ENCODE measurements at places on chromosomes 7 and 10.

- DNase-seq = no peak
Measured at GRCh38 chr7:38716397-38716796, 85.2 kb upstream of the AMPH start.

DNA sequence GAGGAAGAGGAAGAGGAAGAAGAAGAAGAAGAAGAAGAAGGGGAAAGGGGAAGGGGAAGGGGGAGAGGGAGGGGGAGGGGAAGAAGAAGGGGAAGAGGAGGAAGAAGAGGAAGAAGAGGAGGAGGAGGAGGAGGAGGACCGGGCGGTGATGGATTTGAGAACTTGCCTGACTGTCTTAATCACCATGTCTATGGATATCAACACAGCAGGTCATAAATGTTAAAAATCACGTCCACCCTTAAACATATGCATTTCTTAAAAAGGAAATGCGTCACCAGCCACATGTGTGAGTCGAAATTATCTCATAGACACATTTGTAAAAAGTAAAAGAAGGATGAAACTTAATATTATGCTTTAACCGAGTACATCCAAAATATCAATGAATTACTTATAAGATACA is 42.1 kb upstream of the INSIG1 start:
- DNase-seq = no peak

DNA sequence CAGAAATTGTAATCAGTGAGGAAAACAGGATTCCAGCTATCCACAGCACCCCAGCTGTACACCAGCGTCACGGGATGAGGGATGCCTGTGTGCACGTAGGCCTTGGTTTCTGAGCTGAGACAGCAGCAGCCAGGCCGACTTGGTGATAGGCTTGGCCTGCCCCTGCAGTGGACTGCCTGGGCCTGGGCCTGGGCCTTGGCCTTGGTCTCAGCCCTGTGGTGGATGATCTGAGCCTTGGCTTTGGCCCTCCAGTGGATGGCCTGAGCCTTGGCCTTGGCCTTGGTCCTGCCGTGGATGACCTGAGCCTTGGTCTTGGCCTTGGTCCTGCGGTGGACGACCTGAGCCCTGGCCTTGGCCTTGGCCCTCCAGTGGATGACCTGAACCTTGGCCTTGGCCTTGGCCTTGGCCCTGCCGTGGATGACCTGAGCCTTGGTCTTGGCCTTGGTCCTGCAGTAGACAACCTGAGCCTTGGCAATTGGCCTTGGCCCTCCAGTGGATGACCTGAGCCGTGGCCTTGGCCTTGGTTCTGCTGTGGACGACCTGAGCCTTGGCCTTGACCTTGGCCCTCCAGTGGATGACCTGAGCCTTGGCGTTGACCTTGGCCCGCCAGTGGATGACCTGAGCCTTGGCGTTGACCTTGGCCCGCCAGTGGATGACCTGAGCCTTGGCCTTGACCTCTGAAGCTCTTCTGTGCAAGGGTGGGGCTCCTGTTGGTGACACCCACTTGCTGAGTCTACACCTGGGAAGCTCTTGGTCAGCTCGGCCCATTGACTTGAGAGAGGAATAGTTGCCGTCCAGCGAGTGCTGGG is 93.8 kb downstream of the CUX1 start:
- no peak for DNase-seq

DNA sequence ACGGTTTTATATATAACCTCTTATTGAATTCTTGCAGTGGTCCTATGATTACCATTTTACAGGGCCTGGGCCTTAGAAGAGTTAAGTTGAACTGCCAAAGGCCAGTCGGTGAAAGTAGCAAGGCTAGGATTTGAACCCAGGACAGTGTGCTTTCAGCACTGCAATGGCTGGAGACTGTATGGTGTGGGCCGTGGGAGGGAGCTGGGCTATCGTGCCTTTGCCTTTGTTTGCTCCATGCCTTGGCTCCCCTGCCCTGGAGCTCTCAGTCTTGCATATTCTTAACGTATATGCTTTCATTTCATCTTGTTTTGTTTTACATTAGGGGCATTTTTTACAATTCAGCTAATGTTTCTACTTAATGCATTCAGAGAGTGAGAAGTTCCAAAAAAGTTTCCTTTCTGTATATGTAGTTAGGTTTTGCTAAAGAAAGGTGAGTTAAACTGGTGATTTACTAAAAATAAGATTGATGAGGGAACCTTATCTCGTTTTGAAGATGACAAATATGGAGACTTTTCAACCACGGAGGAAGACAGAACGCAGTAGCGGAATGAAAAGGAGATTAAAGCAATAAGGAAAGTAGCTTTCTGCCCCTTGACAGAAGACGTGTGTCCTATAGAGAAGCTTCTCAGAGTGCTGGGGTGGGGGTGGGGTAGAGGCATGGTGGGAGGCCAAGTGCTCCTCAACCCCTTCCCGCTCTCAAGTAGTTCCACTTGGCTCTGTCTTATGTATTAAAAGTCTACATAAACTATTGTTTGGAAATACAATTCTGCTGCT is 82.5 kb downstream of the RTKN2 start:
- no peak for DNase-seq

DNA sequence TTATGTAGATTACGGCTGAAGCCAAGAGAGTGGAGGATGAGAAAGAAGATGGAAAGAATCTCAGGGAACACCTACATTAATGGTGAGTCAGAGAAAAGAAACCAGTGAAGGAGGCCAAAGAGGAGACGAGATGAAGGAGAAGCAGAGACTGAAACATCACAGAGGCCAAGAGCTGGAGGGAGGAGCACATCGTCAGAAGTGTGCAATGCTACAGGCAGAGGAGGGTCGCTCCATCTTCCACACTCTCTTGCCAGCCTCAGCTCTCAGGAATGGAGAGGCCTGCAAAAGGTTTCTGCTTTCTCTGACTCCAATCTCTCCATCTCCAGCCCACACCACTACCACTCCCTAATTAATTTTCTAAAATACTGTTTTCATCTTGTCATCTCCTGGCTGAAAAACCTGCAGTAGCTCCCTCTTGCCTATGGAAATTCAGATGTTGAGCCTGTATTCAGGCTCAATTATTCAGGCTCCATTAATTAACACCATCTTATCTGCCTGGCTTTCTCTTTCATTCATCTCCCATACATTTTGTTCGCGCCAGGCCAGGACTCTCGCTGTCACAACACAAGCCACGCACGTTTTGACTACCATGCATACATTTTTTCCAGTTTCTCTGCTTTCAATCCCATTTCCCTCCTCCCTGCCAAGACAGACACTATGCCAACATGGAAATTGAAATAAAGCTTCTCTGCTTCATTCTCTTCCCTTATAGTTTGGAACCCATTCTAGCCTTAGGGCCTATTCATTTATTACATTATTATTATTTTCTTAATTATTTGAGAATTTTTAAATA is 165.8 kb downstream of the INHBA start:
- DNase-seq = no peak

DNA sequence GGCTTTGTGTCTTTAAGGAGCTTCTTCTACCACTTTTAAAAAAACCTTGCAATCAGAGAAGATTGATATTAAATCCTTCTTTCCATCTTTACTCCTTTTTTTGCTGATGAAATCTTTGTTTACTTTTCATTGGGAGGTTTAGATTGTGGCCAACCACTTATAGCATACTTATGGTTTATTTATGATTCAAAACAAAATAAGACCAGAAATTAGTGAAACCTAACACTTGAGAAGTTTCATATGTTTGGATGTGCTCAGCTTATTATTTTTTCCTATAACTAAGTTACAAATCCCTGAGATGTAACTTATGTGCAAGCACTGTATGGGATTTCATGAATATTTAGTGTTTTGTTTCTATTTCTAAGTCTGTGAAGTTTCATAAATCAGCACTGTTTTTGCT is 13.5 kb upstream of the PRPS1L1 start:
- no peak for DNase-seq

GRCh38 chr10:19373988-19374387 is 325.4 kb downstream of the MALRD1 start:
- no peak for DNase-seq

DNA sequence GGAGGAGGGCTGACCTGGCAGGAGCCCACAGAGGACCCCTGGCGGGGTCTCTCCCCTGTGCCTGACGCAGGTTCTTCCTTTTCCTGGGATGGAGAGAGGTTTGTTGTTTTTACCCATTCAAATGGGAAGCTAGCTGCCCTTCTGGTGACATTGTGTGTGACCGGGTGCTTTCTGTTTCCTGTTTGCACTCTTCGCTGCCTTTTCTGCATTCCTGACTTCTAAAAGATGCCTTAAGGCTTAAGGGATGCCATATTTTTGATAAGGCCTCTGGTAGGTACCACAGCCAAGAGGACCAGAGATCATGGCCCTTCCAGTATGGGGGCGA is 20.3 kb downstream of the ZNF783 start:
- no peak for DNase-seq

DNA sequence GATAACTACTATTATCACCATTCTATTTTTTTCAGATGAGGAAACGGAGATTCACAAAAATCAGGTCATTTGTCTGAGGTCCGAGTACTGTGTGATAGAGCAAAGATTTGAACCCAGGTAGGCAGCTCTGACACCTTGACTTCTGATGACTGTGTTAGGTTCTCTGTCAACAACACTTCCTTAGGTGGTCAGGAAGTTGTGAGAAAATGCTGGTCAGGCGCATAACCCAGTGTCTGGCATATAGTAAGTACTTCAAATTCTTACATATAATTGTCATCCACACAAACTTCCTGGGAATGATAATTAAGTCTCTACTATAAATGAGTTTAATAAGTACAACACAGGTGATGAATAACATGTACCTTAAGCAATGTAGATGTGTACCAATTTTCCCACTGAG is 381.5 kb downstream of the NEBL start:
- no peak for DNase-seq

- no peak for DNase-seq
Measured at GRCh38 chr7:148286150-148286549, 304.4 kb upstream of the C7orf33 start.

GRCh38 chr10:77641788-77642397 is 4.3 kb upstream of the KCNMA1 start:
- DNase-seq = no peak

- DNase-seq = no peak
Measured at GRCh38 chr7:41207141-41207540, 495.7 kb downstream of the INHBA start.

- no peak for DNase-seq
Measured at GRCh38 chr7:86012971-86013370, 630.7 kb upstream of the GRM3 start.

DNA sequence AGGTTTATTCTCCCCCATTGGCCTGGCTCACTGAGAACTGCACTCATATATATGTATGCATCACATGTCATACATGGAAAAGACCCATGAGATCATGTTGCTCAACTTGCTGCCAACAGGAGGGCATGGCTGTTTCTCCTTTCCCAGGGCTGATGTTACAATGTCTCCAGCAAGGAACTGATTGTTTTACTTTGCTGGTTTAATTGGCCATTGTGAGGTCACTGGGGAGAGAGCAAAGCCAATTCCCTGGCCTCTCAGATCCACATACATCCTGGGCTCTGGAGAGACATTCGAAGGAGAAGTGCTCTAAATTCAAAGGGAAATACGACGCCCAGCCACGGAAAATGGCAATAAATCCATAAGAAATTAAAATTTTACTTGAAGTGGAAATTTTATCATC is 287.8 kb downstream of the WDR11 start:
- DNase-seq = no peak

DNA sequence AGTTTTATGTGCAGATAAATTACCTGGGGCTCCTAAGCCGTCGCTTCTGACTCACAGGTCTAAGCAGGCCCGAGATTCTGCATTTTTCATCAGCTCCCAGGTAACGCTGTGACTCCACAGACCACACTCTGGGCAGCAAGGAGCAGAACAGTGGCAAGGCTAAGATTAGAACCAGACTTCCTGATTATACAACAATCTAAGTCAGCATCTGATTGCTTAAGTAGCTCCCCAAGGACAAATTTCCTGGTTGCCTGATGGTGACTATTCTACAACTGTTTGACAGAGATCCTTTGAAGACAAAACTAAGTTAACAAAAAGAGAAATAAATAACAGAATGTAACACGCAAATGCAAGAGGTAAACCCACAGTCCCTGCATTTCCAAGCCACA is 69.0 kb downstream of the CREB3L2 start:
- DNase-seq = no peak

- DNase-seq = no peak
Measured at GRCh38 chr10:29860166-29860565, 199.2 kb downstream of the JCAD start.

DNA sequence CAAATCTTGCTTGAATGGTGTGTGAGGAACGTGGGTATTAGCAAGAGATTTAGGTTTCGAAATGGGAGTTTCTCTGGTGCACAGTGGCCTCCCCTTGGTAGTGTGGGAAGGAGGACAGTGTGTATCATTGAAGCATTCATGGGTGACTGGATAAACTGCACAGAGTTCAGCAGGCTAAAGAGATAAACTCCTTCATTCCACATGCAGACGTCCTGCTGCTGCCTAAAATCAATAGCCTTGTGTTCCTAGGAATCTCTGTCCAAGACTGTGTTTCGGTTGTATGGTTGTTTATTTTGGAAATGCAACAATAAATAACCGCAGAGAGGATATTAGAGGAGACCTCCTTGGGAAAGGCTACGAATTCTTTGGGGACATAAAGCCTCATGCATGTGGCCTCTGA is 100.9 kb upstream of the FAM171A1 start:
- no peak for DNase-seq

- no peak for DNase-seq
Measured at GRCh38 chr7:2380461-2380860, 22.9 kb upstream of the CHST12 start.

GRCh38 chr7:157412021-157412443 is 75.2 kb downstream of the DNAJB6 start:
- no peak for DNase-seq

DNA sequence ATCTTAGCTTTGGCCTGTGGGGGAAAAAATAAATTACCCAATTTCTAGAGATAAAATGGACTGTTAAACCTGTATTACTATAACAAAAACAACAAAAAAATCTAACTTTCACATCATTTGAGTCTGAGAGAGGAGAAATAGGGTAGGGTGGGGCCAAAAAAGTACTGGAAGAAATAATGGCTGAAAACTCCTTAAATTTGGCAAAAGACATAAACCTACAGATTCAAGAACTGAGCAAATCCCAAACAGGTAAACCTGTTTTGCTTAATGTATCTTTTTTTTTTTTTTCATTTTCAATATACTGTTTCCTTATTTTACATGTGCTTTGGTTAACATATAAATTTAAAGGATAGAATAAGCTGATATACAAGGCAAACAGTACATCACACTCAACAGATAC is 27.1 kb downstream of the SYPL1 start:
- DNase-seq = no peak

DNA sequence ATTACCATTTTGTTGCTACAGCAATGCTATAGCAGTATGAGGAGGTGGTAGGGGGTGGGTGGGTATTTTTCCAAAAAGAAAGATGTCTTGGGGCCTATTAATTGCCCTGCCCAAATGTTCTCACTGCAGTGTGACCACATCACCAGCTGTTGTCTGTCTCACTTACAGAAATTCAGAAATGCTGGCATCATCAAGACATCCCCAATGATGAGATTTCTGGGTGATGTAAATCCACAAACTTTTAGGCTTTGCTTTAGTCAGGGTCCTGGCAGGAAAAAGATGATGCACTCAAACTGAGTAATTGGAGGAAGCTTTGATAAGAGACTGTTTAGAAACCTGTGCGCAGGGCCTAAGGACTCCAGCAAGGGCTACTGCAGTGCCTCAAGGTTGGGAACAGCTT is 56.2 kb upstream of the OPN4 start:
- DNase-seq = no peak

- DNase-seq = no peak
Measured at GRCh38 chr10:116737627-116738327, 4.6 kb downstream of the HSPA12A start.

Measured in cortex of kidney (tissue), 1 donor.